GF-D8 (cell line): ENCODE measurements at places on chromosomes 1 and 21.

DNA sequence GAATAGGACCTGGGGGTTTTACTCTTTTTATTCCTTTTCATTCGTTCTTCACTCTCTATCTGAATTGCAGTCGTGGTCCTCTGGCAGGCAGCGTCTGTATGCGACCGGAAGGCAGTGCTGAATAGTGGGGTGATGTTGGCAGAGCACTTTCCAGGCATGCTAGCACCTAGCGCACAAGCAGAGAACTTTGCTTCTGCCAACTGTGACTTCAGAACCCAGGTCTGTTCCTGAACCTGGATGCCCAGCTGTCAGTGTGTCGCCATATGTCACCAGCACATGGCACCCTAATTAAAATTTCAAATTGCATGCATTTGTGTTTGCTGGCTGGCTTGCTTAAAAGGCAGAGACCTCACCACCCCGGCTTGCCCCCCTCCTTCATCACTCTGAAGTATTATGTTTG lies 116.2 kb downstream of the NFIA start:
- DNase-seq, result no peak

DNA sequence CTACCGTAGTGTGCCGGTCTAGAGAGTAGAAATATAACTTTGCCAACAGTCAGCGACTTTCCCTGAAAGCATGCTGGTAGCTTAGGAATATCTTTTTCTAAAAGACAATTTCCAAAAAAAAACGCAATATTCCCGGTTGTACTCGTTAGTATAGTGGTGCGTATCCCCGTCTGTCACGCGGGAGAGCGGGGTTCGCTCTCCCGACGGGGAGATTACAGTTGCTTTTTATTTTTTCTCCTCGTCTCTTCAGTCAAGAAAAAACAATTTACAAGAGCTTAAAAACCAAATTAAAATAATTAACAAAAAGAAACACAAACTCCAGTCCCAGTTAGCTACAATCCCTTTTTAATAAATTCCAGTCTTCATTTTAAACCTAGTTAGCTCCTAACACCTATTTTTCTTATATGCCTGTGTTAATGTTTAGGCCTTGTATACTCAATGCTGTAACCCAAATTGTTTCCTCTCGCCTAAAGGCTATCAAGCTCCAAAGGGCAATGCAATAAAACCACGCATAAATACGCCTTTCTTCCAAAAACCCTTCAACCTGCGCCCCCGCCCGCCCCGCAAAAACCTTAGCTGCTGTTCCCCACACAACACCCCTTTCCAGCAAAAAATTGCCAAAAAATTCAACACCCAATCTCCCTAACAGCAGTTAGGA lies 7.8 kb downstream of the HSPA6 start:
- no peak for DNase-seq

DNA sequence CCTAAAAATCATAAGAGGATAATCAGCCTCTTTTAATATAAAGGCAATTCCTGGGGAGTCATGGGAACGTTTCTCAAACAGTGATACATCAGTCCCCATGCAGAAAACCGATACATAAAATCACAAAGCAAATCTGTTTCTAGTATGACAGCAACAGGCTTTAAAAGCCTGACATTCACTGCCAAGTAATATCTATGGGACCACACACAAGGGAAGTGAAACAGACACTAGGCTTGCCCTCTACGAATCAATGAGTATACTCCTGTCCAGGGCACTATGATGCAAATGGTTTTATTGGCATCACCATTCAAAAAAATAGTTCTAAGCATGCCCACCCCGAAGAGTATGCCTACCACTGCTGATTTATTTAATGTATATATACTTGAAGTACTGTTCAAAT lies 54.4 kb downstream of the TIAM1 start:
- no peak for DNase-seq

DNA sequence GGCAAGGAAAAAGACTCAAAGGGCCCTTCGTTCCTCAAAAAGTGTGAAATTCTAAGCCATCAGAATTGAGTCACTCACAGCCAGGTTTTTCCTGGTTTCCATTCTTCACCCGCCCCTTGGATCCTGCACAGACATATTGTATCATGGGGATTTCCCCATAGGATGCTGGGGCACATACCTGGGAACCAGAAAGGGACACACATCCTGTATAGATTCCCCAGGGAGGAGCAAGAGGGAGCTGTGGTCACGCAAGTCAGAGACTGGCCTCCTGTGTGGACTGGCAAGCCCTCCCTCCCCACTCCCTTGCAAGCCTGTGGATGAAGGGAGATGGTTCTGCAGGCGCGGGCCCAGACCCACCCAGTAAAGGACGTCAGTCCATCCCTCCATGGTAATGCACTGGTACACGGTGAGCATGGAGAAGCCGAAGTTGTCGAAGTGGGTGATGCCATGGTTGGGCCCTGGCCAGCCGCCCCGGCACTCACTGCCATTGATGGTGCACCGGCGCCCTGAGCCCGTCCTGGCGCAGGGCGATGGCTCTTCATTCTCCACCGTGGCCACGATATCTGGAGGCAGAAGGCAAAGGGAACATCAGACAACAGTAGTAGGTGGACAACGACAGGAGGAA lies 23.2 kb downstream of the CACNA1S start:
- DNase-seq, result no peak

DNA sequence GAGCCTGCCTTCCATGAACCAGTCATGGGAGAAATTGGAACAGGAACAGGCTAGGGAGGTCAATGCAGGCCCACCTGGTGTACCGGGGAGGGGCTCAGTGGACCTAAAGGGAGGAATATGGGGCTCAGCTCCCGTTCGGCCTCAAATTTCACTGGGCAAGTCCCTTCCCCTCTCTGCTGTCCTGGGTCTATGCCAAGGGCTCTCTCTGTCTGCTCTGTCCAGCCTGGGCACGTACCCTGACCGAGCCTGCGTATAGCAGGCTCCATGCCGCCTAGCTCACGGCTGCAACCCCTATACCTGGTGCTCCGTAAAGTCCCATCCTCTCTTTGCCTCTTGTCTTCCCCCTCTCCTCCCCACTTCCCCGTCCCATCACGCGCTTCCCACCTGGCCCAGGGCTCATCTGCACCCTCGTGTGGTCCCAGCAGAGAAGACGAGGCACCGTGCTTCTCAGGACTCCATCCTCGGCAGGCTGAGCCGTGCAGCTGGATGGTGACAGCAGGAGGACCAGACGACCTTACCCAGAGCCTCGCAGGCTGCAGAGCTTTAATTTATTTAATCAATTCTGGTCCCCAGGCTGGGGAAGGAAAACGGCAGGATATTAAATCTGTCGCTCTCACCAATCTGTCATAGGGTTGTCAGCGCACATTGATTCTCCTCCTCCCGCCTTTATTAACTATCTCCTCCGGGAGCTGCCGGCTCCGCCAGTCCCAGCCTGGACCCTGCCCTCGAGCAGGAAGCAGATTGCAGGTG lies 25.0 kb upstream of the DISP3 start:
- DNase-seq, result no peak

DNA sequence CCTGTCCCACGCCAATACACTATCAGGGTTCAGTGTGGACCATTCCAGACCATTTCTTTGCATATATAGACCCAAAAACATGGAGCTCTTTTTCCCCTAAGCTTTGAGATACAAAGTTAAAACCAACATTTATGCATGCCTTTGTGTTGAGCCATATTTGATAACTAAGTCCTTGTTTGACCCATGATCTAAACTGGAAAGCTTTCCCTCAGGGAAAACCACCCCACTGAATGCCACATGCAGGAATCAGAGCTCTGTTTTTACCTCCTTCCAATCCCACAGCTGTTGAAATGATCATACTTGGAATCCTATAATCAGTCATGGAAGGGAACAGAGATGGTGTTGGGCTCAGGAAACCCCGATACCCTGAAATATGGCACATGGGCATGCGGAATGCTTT lies 14.8 kb upstream of the SLC45A1 start:
- no peak for DNase-seq

GRCh38 chr1:4762146-4762545 lies 107.7 kb downstream of the AJAP1 start:
- DNase-seq, result no peak

GRCh38 chr1:30068787-30069472 lies 654.5 kb downstream of the MATN1 start:
- DNase-seq, result no peak

- no peak for DNase-seq
Observed at GRCh38 chr1:155485945-155486344, 76.7 kb downstream of the ASH1L start.

DNA sequence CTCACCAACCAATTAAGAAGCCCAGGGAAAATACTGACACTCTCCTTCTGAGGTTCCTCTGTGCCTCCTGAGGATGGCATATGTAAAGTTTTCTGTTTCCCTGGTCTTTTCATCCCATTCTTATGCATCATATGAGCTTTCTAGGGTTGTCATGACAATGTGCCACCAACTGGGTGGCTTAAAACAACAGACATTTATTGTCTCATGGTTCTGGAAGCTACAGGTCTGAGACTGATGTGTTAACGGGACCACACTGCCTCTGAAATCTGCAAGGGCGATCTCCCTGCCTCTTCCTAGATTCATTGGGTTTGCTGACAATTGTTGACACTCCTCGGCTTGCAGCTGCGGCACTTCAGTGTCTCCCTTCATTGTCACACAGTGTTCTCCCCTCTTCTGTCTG lies 308.4 kb downstream of the RGS7 start:
- no peak for DNase-seq

GRCh38 chr1:58162952-58163550 lies 383.5 kb downstream of the OMA1 start:
- DNase-seq, result no peak

DNA sequence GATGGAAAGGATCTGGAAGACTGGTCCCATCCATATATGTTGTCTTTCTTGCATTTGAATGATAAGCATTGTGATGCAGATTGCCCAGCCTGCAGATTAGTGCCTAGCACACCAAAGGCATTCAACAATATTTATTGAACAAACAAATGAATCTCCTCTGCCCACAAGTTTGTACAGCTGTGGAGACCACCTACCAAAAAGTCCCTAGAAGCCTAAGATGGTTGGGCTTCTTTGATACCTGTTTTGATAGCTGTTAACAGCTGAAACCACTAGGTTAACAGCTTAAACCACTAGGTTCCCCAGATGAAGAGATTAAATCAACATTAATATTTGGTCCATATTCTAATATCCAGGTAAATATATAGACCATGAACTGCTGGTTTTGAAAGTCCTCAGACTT lies 9.8 kb downstream of the DUSP10 start:
- no peak for DNase-seq

DNA sequence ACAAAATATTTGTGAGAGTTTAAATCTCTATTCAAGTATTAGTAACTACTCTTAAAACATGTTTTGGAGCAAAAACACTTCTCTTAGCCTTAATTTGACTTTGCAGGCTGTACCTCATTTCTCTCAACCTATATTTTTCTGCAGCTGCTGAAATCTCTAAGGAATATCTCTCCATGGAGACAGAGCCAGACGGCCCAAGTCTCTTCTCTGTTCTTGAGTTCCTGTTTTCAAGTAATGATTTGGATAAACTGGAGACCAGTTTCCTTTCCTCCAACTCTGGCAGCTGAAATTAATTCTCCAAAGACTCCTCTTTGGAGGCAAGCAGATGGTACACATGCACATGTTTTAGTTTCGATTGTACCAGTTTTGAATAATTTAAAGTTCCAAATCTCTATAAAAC lies 659.7 kb upstream of the NEGR1 start:
- DNase-seq, result no peak

- no peak for DNase-seq
Observed at GRCh38 chr1:165610866-165611265, 20.2 kb upstream of the MGST3 start.

GRCh38 chr21:43367296-43367695 lies 59.6 kb downstream of the SIK1 start:
- no peak for DNase-seq

DNA sequence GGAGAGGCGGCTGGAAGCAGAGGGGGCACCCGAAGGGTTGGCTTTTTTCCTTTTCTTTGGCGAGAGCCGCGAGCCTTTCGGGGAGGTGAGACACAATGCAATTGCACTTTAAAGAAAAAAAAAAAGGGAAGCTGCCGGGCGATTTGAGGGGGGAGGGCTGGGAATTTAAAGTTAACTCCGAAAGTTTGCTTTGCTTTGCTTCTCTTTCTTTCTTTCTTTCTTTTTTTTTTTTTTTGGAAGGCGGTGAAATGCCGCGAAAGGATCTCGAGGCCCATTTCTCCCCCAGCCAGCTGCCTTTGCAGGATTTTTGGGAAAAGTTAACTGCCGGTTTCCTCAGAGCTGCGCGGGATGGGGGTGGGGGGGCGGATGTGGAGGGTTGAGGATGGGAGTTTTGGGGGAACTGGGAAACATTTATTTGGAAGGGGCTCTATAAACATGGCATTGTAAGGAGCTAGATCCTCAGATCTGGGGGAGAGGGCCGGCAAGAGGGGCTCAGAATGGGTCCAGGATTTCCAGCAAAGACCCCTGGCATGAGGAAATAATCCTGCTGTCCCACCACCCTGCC lies 997 bp downstream of the ZNF362 start:
- DNase-seq, result peak; percentile 18

DNA sequence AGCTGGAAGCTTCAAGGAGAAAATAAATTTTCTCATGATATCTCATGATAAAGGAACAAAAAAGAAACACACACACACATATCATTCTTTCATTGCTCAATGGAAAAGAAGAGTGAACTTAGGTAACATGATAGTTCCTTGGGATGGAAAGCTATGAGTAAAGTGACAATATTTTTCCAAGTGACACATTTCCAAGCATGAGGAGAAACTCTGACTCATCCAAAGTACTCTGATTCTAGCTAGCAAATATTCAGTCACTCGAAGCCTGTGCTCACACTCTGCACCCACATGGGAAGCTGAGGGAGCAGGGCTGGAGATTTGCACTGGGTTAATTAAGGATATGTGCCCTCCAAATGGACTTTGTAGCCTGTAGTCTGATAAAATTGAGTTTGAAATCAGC lies 222.4 kb downstream of the LRRC40 start:
- DNase-seq, result no peak

DNA sequence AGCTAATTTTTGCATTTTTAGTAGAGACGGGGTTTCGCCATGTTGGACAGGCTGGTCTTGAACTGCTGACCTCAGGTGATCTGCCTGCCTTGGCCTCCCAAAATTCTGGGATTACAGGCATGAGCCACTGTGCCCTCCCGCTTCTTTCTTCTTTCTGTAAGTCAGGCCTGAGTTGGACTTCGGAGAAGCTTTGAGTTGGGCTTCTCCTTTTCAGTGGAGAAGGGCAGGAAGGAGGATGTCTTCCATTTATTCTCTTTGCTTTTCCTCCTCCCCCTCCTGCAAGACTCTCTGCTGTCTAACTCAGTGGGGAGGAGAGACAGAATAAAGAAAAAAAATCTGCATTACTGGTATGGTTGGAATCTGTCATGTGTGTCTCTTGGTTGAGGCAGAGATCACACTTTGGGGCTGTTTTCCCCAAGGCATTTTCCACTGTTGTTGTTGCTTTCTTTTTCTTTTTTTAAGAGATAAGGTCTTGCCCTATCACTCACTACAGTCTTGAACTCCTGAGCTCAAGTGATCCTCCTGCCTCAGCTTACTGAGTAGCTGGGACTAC lies 13.2 kb upstream of the DEGS1 start:
- no peak for DNase-seq
